Type B pancreatic cell (in vitro differentiated cells): ENCODE measurements at places on chromosomes 1 and 21.

- DNase-seq: no peak
Measured at GRCh38 chr1:84319662-84320061, 18.2 kb downstream of the SAMD13 start.

DNA sequence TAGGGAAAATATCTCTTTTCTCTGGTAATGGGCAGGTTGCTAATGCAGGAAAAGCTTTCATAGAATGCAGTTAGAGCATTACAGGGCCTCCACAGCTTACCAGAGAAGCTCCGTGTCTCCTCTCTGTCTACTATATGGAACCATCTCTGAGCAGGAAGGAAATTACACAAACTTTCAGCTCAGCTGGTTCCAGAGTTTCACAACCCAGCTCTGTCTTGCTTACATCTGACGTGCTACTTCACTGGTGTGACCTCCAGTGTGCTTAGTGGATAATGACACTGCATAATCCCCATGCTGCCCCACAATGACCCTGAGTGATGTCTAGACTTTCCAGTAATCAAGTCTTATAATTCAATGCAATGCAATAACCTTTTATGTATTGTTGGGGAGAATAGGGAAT lies 4.3 kb upstream of the FGGY start:
- no peak for DNase-seq

- no peak for DNase-seq
Measured at GRCh38 chr1:52651904-52652303, 18.9 kb downstream of the SHISAL2A start.

- no peak for DNase-seq
Measured at GRCh38 chr1:63968663-63969440, 195.0 kb downstream of the ROR1 start.

GRCh38 chr1:27049100-27049499 lies 36.5 kb upstream of the TENT5B start:
- no peak for DNase-seq

GRCh38 chr1:234164098-234164709 lies 209.1 kb upstream of the COA6 start:
- DNase-seq: no peak
